ENCODE measurements at places on chromosomes 13 and 19.

DNA sequence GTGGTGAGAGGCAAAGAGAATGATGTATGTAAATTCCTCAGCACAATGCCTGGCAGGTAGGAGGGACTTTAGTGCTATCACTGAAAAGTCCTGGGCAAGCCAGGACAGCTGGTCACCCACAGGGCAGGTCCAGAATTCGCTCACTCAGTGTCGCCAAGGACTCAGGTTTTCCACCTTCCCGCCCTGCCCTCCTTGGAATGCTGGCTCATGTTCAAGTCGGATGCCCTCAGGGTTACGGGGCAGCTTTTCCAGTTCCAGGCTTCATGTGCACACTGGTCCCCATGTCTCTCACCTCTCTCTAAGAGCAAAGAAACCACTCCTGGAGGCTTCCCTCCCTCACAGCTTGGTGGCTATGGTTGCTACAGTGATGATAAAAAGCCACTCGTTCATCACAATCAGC is 24.8 kb upstream of the NAXD start:
- DNase-seq, result no peak

- DNase-seq, result no peak
These were observed 27.4 kb downstream of the UBAC2 start for GRCh38 chr13:99227909-99228688.

DNA sequence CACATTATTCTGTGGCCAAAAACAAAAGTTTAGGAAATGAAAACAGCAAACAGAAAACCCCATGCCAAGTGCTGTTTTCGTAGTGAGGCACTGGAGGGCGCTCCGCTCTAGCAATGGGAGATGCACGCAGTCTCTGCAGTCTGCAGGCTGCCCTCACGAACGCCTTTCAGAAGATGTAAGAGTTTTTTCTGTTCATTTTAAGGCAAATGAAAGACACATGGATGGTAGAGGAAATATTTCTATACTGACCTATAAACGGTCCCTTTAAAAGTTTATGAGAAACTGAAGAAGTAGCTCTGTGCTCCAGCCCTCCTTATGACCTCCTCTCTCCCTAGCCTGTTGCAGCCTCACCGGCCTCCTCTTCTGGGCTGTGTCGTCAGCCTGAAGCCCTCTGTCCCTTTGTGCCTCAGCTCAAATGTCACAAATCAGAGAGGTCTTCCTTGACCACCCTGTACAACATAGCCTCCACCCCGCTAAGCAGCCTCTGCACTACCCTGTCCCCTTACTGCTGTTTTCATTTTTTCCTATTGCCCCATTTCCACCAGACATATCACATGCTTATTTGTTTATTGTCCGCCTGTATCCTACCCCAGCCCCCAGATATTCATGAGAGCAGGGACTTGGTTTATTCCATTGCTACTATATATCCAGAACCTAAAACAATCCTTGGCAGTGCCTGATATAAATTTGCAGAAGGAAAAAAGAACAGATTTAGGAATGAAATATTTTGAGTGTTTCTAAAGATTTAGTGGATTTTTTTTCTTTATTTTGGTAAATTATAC is 116.4 kb downstream of the TM9SF2 start:
- DNase-seq, result peak; percentile 46

GRCh38 chr13:50366488-50367174 is 351.4 kb downstream of the KCNRG start:
- no peak for DNase-seq

DNA sequence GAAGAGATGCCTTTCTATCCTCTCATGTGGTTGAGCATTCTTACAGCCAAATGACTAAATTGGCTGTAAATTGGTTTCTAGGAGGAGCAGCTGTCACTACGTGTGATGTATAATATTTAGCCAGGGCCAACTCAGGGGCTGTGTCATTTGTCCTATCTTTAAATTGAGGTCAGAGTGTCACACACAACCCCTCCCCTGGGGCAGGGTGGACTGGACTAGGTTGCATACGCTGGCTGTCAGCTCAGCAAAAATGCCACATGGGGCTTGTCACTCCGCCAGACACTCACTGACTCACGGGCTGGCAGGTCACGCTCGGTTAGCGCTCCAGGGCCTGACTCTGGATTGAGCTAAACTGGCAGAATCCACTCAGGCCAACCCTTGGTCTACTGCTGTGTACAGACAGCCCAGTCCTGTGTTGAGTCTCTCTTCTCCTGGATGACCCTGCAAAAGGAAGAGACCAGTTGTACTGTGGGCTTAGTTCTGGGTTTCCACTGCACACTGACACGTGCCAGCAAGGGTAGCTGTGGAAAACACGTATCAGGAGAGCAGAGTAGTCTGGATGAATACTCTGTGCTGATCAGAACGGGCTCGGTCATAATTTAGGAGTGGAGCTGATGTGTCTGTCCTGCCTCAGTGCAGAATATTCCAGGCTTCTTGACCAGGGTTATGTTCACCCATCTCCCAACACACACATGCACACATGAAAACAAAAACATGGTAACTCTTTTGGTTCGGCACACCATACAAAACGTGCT is 29.1 kb downstream of the SHISA2 start:
- no peak for DNase-seq

DNA sequence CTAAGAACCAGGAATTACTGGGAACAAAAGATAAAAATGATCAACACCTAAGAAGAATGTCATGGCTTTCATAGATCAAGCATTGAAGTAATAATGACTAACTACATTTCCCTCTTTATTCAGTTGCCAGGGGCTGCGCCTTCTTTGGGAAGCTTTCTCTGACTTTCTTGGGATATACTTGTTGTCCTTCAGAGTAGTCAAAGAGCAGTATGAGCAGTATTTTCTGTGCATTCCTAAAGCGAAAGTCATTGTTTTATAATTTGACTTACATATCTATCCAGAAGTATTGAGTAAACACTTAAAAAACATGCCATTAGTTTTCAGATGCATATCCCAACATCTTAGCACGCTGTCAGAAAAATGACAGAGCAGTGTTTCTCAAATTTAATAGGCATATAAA is 2412.4 kb downstream of the PCDH9 start:
- DNase-seq, result no peak

DNA sequence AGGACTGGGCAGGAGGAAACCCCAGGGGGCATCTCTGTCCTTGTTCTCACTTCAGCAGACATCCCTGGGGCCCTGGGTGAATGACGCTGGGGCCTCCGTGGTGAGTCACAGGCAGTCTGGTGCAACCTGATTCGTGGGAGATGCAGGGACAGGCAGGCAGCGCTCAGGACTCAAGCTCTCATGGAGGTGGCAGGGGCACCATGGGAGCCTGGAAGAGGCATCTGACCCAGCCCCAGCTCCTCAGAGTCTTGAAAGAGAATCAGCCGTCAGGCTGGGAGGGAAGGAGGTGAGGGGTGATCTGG is 14.0 kb upstream of the PTOV1 start:
- DNase-seq, result no peak

DNA sequence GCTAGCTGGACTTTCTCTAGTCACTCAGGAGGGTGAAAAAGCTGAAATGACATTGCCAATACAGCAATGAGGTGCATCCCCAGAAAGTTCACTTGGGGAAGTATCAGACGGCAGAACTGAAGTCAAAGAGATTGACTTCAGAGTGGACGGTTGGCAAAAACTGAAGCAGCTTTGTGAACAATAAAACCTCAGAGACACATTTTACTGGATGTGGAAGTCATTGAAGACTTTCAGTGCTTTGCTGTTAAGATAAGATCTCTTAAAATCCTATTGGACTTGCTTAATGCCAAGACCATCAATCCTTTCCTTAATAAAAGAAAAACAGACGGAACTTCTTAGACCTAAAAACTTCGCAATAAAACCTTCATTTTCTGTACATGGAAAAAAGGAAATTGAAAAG is 103.7 kb downstream of the ABCC4 start:
- DNase-seq, result no peak

GRCh38 chr19:18860725-18861124 is 29.0 kb downstream of the UPF1 start:
- no peak for DNase-seq

DNA sequence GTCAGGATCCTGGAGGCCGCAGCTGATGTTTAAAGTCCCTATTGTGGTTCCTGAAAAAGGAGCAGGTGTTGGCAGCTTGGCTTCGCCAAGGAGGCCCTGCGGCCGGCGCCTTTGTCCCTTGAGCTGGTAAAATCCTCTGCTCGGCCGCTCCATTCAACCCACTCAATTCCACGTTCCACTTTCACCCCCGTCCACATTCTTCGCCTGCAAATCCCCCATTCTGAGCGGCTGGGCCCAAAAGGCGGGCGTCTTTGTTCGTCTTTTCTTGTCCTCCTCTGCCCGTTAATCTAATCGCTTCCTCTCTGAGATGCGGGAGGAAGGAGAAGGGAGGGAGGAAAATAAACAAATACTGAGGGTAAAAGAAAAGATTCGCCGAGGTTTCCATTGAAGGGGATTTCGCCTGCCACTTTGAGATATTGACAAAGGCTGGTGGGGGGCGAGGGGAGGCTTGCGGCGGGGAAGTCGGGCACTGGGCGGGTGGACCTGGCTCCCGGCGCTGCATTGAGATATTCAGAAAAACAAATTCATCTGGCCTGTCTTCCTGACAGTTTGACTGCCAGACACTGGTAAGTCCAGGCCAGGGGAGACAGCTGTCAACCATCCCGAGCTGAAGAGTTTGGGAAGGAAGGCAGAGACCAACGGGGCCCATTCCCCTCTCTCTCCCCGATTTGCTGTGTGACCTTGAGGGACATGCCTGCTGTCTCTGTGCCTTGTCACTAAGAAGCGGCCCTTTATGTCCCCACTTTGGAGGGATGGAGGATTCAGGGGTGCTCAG is 37.6 kb downstream of the ZNRF4 start:
- no peak for DNase-seq

DNA sequence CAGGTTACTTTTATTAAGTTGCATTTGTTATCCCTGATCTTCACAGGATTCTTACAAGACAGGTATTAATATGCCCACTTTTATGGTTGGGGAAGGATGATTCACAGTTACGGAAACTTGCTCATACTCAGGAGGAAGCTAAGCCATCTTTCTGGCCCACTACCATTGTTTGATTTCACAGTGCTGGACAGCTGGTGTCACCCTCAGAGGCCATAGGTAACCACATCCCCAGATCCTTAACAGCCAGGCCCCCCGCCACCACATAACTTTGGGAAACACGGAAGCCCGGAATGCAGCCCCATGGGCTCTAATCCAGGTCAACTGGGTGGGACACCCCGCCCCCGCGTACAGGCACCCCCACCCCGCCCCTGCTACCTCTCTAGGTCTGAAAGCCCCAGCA is 119.7 kb downstream of the IRS2 start:
- no peak for DNase-seq

GRCh38 chr13:32932376-32932775 is 83.8 kb upstream of the KL start:
- DNase-seq, result no peak

- no peak for DNase-seq
These were observed 2.4 kb downstream of the GPX4 start for GRCh38 chr19:1105873-1106840.

DNA sequence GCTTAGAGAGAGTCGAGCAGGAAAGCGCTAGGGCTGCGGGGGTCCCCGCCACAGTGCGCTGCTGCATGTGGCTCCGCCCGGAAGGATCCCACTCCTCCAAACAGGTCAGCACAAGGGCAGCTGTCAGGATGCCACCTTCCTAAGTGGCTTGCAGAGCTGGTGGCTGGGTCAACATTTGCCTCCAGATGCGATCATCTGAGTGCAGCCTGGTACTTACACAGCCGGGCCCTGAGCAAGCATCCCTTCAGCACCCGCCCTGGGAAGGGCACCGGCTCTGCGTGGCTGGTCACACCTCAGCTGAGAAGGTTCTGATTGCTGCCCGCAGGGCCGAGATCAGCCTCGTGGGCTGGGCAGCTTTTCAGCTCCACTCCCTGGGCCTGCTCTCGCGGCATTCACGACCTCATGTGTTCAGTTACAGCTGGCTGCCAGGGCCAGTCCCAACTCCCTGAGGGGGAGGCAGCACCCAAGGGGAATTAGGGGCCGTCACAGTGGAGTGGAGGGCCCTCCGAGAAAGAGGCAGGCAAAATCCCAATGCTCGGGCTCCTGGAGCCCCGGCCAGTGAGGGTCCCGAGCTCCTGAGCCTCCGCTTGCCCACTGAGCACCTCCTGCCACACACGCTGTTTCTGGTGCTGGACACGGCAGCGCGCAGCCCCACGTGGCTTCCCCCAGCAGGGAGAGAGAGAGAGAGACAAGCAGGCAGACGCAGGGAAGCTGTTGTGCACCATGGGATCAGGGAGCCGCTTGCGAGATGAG is 26.8 kb downstream of the AP1M1 start:
- no peak for DNase-seq

GRCh38 chr19:4971424-4971793 is 2.5 kb downstream of the KDM4B start:
- no peak for DNase-seq

DNA sequence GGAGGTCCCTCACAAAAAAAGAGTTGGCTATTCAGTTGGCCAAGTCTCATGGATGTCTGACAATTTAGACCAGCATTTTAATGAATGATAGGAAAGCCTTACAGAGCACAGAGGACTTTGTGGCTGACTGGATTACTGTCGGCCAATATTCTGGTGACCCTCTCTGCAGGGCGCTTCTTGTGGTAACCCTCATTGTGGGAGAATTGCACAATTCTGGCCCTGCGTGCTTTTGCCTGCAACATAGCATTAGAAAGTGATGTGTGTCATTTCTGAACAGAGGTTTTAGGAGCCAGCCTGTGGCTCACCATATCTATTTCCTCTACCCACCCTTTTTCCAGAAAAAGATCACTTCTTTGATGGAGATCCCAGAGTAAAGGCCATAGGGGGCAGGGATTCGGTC is 71.4 kb downstream of the EFNB2 start:
- no peak for DNase-seq

- DNase-seq, result no peak
These were observed 30.0 kb downstream of the MYO9B start for GRCh38 chr19:17105556-17105955.

- no peak for DNase-seq
These were observed 61.1 kb downstream of the SLC15A1 start for GRCh38 chr13:98691360-98691759.
